ENCODE measurements at places on chromosomes 3 and 15.
A peak's percentile ranks its signal among the peaks of the same experiment; 100 is the strongest.

- DNase-seq = no peak
Measured at GRCh38 chr3:79973917-79974595, 206.3 kb upstream of the ROBO1 start.

- DNase-seq = no peak
Measured at GRCh38 chr3:20038699-20039465, 1.4 kb upstream of the KAT2B start.

- no peak for DNase-seq
Measured at GRCh38 chr3:8657804-8658305, 13.3 kb upstream of the SSUH2 start.

- DNase-seq = no peak
Measured at GRCh38 chr3:194481103-194481502, 5.7 kb downstream of the ATP13A3 start.

- no peak for DNase-seq
Measured at GRCh38 chr3:108441071-108441507, 69.3 kb downstream of the MYH15 start.

- no peak for DNase-seq
Measured at GRCh38 chr15:96255599-96255998, 74.9 kb upstream of the NR2F2 start.

GRCh38 chr15:63000706-63001105 lies 41.8 kb upstream of the TPM1 start:
- DNase-seq = no peak

DNA sequence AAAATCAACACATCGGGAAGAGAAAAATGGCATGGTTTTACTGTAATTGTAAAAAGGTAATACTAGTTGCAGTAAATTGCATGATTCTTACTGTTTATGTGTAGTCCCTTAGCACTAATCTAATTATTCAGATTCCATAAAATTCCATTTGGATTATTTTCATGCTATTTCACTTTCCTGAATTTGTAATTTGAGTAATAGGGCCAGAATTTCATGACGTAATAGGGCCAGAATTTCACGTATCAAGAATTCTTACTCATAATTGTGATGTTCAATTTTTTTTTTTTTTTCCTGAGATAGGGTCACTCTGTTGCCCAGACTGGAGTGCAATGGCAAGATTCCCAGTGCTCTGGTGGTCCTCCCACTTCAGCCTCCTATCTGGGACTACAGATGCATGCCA lies 2.9 kb upstream of the U2SURP start:
- DNase-seq = no peak

DNA sequence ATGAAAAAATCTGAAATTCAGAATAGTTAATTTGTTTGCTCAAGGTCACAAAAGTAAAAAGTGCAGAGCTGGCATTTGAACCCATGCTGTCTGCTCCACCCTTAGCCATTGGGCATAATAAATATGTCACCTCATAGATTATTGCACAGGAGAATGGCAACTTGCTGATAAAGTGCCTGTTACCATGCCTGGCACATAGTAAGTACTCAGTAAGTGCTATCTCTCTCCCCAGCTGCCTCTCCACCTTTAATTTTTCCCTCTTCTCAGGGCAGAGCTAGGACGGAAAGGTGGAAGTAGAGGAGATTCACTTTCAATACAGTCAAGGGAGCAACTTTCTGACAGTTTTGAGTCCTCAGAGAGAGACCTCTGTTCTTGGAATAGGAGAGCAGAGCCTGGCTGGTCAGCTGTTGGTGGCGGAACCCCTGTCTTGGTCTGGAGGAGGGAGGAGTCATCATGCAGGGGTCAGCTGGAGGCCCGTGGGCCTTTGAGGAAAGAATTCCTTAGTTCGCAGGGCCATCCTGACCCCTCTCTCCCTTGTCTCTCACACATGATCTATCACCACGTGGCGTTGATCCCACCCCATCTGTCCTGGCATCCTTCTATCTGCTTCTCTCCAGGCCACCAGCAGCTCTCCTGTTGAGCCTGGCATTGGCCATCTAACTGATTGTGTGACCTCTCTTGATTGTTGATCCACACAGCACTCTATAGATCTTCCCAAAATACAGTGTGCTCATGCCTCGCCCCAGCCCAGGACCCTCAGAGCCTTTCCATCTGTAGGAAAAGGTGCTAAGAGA lies 149.3 kb downstream of the RPLP1 start:
- no peak for DNase-seq

- DNase-seq = no peak
Measured at GRCh38 chr3:167251678-167252077, 128.4 kb downstream of the ZBBX start.

DNA sequence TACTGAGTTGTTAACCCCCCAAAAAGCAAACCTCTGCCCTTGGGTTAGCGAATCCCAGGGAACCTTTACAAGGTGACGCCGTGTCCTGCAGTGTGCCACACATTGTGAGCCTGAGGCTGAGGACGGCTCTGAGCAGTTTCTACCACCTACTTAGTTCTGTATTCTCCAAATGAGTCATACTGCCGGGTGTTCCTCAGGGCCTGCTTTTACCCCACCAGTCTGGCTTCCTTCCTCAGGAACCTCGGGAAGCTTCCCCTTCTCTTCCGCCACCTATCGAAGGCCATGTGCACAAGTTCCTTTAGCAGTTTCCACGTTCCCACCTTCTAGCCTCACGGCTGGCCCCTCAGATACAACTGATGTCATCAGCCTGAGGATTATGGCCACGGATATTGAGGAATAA lies 384.0 kb upstream of the TPM1 start:
- no peak for DNase-seq

DNA sequence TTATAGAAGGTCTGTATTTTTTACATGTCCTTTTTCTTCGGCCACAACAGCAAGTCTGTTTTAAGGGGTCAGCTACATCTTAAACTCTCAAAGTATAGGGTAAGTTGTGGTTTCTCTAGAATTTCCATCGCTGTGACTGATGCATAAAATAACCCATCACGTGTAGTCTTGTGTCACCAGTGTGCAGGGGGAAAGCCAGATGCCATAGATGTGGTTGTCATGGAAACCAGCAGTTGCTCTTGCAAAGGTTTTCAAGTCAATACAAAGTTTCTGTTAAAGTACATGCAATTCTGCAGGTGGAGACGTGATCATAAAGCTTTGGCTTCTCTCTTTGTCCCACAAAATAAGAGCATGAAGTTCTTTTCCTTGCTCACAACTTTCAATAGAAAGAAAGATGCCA lies 210.3 kb upstream of the ONECUT1 start:
- no peak for DNase-seq

DNA sequence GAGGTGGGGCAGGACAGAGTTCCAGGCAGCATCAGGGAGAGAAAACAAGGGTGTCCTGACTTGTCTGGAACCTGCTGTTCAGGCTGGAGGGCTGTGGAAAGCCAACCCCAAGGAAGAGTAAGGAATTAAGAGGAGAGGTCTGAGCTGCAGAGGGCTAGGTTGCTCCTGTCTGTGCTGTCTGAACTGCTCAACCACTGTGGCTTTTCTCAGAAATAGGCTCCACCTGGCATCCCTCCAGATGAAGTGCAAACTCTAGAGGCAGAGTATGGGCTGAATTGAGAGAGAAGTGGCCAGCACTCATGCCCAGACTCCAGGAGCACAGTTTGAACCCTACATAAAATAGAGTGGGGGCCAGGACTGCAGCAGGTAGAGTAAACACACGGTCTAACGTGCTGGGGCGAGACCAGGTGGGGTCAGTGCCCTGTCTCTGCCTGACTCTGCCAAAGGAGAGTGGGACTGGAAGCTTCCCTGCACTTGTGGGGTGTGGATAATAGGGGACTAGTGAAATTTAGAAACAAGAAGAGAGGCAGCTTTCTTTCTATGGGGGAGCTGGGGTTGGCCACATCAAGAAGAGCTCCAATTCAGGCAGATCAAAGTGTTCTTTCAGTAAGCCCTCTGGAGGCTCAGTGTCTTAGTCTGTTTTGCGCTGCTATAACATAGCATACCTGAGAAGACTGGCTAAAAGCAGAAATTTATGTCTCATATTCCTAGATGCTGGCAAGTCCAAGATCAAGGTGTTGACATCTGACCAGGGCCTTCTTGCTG lies 28.0 kb upstream of the MNS1 start:
- DNase-seq = no peak

- peak; percentile 49 for DNase-seq
Measured at GRCh38 chr3:51982352-51982837, 940 bp upstream of the ACY1 start.

GRCh38 chr3:134772591-134772990 lies 22.5 kb upstream of the EPHB1 start:
- no peak for DNase-seq

GRCh38 chr3:48428088-48428571 lies 1.8 kb downstream of the PLXNB1 start:
- DNase-seq = no peak

DNA sequence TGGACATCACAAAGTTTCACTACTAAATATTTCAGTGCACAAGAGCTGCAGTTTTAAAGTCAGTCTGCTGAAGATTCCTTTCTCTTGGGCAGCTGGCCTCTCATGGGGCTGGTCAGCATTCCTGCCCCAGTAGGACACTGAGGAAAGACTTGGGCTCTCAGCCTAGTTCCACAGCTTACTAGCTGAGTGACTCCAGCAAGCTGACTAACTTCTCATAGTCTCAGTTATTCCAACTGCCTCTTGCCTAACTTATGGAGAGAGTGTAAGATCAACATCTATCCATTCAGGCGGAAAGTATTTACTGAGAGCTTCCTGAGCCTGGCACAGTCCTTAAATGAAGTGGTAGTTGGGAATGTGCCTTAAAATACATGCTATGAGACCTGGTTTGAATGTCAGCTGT lies 27.0 kb downstream of the TM4SF4 start:
- no peak for DNase-seq

GRCh38 chr3:195911041-195911945 lies 2.9 kb upstream of the TNK2 start:
- DNase-seq = no peak

DNA sequence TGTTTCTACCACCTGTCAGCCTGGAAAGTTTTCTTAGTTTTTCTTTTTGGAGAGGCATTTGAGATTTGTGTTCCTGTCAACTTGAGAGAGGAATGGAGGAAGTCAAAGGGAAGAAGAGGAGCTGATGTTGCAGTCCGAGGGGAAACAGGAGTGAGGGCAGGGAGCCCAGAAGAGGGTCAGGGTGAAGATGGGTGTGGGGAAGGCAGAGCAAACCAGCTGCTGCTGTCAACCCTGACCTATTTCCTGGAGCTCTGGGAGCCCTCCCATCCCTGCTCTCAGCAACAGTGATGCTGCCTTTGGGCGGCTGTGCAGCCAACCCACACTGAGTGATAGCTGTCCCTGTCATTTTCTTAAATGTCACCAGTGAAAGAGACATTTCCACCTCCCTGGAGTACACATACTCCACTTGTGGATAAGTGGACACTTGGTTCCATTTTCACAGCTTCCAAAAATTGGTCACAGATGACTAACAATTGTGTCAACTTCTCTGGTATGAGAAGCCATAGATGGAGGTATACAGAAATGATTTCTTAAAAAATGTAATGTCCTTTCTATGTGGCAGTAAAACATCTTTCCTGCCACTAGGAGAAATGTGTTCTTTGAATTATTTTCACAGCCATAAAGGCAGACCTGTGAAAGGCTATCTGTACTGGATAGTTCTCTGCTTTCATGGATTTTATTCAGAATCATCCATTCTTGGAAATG lies 556.3 kb upstream of the TBL1XR1 start:
- DNase-seq = no peak

GRCh38 chr15:96574782-96575181 lies 244.3 kb downstream of the NR2F2 start:
- DNase-seq = no peak

DNA sequence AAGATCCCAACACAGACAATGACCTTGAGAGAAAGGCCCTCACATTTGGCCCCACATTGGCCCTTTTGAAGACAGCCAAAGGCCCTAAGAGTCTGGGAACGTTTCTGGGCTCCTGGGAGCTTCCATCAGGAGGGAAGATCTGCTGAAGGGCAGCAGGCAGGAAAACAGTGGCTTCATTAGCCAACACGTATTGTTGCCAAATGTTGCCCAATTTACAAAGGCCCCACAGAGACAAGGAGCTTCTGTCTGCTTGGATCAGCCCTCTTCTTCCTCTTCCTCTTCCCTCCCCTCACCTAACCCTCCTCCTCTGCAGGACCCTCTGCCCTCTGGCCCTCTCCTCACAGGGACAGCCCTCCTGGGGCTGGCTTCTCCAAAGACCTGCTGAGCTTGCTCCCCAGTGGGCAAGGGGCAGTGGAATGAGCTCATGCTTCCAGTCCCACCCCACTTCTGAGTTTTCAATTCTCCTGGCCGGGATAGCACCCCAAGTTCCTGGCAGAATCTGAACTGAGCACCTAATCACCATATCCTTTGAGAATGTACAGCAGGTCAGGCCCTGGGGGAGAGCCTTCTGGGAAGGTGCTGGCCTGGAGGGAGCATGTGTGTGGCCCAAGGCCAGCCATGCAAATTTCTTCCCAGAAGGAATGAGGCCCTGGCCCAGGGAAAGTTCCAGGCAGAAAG lies 5.1 kb upstream of the LTF start:
- no peak for DNase-seq

DNA sequence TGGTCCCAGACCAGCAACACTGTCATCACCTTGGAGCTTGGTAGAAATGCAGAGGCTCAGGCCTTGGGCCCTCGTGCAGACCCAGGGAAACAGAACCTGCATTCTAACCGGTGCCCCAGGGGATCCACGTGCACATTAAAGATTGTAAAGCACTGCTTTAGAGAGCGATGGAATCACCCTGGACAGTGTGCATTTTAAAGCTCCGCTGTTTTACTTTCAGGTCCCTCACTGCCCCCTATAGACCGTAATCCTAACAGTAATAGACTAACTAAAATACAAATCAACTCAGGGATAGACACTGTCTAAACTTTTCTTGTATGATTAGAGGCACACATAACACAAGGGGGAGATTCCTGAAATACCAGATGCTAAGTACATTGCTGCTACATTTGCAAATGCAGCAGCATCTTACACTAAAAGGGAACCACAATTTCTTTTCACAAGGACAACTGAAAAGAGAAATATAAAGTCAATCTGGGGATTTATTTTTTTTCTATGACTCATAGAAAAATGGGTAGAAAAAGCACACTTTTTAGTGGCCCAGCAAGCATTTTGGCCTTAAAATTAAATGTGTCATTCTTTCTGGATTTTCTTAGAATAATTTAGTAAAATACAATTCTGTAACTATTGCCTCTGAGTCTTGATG lies 10.5 kb upstream of the SH3GL3 start:
- no peak for DNase-seq

Data from activated CD4-positive, CD25-positive, alpha-beta regulatory T cell treated with anti-CD3 and anti-CD28 coated beads, Interleukin-2, amount 50 U/mL, for 72 hours (primary cell).